ENCODE measurements at places on chromosomes 12 and 14.
A peak's percentile ranks its signal among the peaks of the same experiment; 100 is the strongest.

- DNase-seq = no peak
Observed at GRCh38 chr12:53185582-53186153, 4.9 kb upstream of the CSAD start.

GRCh38 chr12:92505254-92506231 is 197.2 kb upstream of the PLEKHG7 start:
- DNase-seq = no peak

GRCh38 chr12:32876004-32876403 is 20.6 kb downstream of the PKP2 start:
- no peak for DNase-seq

DNA sequence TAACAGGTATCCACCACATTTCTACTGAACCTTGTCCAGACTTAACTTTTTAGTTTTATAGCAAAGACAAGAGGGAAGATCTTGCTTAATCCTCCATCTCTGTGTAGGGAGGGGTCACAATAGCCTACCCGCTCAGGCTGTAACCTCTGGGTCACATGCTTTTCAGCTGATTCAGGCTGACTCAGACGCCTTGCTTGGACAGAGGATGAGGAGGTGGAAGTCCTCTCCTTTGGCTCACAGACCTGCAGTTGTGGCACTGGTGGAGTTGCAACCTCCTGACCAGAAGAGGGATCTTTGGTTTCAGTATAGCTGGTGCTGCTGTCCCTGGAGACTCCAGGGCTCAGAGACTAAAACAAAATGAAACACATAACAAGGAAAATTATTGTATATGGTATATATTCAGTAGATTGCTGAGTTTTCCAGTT is 16.2 kb downstream of the ACIN1 start:
- peak; percentile 98 for DNase-seq

DNA sequence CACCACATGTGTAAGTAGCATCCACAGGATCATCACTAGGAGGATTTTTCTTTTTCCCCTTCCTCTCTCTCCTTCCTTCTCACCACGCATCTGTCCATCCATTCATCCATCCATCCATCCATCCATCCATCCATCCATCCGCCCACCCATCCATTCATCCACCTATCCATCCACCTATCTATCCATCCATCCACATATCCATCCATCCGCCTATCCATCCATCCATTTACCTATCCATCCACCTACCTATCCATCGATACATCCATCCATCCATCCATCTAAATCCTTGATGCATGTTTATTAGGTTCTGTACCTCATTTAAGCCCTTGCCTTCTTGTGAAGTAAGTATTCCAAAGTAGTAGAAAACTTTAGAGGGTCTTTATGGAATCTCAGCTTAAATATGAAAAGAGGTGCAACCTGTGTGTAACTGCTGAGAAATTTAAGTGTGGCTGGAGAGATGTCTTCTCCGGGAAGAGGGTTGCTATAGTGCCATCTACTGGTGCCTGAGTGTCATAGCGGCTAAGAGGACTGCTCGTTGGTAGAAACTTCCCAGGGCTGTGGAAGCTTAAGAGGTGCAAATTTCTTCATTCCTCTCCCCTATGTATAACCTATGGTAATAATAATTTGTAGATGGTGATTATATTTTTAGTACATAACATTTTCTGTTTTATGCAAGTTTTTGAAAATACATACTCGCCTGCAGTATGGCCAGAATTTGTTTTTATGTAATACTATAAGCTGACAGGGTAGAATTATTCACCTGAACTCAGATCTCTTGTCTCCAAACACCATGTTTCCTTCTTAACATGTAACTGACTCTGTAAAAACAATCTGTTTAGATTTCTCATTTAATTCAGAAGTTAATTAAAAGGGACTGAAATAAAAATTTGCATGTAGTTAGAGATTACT is 46.0 kb downstream of the MYO1H start:
- DNase-seq = peak; percentile 69

DNA sequence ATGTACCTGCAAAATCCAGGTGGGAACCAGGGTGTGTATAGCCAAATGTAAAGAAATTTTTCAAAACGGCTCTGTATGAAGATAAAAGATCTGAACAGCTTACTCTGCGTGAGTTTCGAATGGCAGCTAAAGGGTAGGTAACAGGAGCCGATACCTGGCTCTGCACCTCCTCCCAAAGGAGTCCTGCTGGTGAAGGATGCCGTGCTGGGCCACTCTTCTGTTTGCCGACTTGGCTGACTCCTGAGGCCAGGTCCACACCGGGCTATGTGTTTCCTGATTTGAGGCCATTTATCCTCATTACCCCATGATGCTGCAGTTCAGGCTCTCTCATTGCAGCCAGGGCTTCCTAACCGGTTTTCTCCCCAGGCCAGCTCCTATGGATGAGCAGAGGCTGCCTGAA is 244.6 kb downstream of the SLC41A2 start:
- DNase-seq = no peak

DNA sequence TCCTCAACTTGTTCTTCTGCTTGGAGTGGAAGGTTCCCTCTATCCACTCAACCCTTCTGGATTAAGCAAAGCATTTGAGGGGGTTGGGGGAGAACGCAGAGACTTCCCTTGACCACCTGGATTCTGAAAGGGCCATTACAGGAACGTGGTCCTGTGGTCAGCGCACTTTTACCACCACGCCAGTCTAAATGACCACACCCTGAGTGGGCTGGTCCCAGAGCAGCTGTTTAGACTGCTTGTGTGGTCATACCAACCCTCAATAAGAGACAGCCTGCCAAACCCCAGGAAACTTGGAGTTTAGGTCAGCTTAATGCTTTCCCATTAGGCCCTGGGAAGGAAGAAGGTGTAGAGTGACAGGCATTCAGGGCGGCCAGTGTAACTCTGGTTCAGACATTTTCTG is 165.5 kb upstream of the ATP2B1 start:
- DNase-seq = no peak

- DNase-seq = no peak
Observed at GRCh38 chr12:31815096-31815495, 86.3 kb upstream of the AMN1 start.

DNA sequence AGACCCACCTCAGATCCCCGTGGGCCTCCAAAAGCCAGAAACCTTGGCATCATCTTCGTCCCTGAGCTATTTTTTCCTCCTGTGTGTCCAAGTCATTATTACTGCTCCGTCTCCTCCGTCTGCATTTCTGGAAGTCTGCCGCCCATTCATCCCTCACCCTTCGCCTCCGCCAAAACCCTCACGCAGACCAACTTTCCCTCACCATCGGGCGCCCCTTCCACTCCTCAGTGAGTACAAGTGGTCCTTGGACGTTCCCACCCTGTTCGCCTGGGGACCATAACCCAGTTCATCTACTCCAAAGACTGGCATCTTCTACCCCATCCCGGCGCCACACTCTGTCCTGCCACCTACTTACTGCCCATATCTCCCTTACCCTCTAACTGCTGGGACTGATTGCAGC is 3.7 kb upstream of the LTBP2 start:
- no peak for DNase-seq

- DNase-seq = no peak
Observed at GRCh38 chr12:44077294-44077693, 241.4 kb downstream of the TMEM117 start.

DNA sequence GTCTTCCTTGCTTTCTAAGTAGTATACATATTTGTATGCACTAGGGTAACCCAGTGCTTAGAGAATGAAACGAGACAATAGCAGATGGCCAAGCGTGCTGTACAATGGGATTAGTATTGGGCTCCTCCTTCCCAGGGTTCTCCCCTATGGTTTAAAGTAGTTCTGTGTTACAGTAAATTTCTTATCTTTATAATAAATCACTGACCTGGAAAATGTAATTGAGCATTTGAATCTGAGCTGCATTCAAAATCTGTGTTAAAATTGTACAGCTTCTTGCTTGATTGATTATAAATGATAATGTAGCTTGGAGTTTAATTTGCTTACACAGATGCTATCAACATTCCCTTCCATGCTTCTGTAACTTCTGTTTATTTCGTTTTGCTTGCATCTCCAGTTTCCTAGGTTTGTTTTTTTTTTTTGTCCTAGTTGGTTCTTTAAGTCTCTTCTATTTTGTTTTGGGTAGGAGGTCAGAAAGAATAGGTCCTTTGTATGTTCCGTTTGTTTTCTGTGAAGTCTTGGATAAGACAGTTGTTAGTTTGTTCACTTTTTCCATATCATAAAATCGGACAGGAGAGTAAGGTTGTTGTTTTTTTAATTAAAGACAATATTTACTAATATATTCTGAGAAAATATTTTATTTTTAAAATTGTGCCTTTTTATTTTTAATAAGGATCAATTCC is 171.2 kb downstream of the ERC1 start:
- no peak for DNase-seq

DNA sequence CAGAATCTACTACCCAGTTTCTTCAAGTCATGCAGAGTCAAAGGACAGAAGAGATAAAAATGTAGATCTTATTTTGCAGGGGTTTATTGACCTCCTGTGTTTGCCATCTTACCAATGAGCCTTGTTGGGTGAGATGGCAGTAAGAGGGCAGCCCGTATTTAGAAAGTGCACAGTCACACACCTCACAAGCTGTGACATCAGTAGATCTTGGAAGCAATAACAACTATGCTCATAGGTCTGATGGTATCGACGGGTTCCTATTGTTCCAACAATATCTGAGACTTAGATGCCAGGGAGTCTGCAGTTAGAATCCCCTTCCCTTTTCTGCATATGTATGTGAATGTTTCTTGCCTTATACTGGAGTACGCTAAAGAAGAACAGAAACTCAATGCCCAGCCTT is 189.0 kb upstream of the DYRK2 start:
- no peak for DNase-seq

DNA sequence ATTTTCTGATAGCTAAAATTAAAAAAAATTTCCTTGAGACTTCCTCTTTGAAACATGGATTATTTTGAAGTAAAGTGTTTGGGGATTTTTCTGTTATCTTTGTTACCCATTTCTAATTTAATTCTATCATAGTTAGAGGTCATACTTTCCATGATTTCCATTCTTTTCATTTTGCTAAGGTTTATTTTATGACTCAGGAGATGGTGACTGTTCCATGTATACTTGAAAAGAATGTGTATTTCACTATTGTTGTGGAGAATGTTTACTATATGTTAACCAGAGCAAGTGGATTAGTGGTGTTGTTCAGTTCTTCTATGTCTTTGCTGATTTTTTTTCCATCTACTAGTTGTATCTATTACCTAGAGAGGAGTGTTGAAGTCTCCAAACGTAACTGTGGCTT is 250.5 kb upstream of the PELI2 start:
- peak; percentile 4 for DNase-seq

GRCh38 chr12:97267166-97267565 is 195.4 kb upstream of the RMST start:
- DNase-seq = no peak

DNA sequence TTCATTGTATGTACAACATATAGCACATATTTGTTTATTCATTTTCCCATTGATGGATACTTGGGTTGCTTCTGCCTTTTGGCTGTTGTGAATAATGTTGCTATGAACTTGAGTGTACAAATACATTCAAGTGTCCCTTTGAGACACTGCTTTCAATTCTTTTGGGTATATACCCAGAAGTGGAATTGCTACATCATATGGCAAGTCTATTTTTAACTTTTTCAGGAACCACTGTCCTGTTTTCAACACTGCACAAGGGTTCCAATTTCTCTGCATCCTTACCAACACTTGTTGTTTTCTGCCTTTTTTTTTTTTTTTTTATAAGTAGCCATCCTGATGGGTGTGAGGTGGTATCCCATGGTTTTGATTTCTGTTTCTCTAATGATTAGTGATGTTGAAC is 15.9 kb downstream of the RBMS2 start:
- DNase-seq = no peak

All from ELR (cell line).